ENCODE measurements at places on chromosomes 11 and 22.

- DNase-seq: no peak
These were observed 820.4 kb downstream of the LUZP2 start for GRCh38 chr11:25317216-25317615.

DNA sequence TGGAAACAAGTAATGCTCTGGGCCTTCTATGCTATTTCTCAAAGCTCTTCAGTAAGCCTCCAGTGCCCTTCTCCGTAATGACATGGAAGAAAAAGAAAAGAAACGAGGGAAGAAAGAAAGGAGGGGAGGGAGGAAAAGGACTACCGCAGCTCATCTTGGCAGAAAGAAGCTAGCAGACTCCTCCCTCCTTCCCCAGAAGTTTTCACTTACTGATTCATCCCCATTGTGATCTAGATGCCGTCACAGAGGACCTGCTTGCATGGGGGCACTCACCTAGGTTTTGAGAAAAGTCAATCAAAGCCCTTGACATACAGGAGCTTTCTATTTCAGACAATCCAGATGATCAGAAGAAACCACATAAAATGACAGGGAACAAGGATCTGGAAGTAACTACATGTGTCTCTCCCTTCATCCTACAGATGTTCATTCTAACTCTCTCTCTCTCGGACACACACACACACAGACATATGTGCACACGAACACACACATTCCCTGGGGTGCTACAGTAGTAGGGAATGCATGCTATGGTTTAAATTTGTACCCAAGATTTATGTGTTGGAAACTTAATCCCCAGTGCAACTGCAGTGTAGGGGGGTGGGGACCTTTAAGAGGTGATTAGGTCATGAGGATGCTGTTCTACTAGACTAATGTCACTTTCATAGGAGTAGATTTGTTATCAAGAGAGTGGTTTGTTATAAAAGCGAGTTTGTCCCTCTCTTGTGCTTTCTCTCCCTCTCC lies 37.6 kb upstream of the RCN1 start:
- DNase-seq: no peak

DNA sequence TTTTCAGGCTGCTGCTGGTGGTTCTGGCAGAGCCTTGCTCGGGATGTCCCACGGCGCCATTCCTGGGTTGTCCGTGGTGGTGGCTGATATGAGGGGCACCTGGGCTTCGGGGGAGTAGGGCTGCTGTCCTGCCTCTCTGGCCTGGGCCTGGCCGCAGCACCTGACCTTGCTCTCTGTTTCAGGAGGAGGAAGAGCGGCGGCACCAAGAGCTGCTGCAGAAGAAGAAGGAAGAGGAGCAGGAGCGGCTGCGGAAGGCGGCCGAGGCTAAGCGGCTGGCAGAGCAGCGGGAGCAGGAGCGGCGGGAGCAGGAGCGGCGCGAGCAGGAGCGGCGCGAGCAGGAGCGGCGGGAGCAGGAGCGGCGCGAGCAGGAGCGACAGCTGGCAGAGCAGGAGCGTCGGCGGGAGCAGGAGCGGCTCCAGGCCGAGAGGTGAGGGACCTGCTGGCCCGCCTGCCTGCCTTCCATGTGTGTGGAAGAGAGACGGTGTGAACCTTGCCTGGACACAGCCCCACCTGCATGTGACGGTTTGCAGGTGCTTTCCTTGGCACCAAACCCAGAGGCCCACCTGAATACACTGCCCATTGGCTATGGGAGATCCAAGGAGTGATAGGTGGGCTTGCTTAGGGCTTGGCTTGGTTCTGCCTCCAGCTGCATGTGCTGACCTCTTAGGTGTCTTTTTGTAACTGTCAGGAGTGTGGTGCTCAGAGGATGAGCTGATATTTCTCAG lies 22.8 kb downstream of the INCENP start:
- DNase-seq: peak; percentile 1

- DNase-seq: no peak
These were observed 22.6 kb upstream of the APLP2 start for GRCh38 chr11:130047141-130047540.

DNA sequence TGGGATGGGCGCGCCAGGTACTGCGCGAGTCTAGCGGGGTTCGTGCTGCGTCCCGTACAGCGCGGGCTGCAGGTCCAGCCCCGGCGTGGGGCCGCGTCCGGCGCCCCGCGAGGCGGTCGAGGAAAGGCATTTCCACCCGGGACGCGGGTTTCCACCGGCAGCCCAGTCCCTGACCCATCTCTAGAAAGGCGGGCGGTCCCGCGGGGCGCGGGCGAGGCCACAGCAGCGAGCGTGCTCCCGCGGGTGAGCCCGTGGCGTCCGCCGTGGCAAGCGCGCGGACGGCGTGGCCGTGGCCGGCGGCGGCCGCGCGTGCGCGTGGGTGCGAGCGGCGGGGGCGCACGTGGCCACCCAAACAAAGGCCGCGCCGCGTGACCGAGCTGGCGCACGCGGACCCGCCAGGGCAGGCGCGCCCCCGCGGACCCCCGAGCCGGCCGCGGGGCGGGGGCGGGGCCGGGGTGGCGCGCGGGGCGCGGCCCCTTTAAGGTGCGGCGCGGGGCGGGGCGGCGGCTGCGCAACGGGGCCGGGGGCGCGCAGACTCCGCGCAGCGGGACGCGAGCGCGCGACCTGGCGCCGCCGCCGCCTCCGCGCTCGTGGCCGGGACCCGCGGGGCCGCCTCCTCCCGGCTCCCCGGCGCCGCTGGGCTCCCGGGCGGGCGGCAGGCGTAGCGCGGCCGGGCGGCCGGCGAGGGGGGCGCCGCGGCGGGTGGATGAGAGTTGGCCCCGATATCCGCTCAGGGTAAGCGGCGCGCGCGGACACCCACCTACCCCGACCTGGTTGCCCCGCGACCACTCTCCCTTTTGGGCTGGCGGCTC lies 39.3 kb upstream of the CELSR1 start:
- DNase-seq: peak; percentile 56

DNA sequence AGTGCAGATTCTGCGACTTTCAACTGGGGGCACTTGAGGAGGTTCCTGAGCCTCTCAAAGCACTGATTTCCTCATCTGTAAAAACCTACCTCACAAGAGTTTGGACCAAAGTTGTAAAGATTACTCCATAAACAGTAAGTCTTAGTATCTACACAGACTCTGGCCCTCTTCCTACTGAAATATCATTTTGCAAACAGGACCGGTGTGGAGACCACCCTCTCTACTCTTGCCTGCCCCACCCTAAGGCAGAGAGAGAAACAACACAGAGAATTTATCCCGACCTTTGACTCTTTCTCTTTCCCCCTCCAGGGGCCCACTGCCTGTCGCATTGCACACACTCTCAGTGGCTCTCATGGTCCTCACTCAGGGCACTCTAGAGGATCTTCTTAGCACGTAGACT lies 117.9 kb upstream of the LDLRAD3 start:
- DNase-seq: no peak

DNA sequence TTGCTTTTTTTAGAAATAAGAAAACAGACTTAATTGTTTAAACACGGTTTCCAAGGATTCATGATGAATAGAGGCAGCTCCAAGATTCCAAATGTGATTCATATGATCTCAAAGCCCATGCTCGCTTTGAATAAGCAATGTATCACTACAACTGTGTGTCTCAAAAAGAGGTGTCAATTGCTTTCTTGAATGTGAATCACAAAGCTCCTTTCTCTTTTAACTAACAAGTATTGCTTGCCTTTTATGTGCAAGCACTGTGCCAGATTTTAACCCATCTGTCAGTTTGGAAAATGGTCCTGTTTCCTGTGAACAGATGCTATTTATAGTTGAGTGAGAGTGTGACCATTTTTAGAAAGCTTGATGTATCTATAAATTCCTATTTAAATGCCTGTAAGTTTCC lies 6.5 kb downstream of the OOSP1 start:
- no peak for DNase-seq

DNA sequence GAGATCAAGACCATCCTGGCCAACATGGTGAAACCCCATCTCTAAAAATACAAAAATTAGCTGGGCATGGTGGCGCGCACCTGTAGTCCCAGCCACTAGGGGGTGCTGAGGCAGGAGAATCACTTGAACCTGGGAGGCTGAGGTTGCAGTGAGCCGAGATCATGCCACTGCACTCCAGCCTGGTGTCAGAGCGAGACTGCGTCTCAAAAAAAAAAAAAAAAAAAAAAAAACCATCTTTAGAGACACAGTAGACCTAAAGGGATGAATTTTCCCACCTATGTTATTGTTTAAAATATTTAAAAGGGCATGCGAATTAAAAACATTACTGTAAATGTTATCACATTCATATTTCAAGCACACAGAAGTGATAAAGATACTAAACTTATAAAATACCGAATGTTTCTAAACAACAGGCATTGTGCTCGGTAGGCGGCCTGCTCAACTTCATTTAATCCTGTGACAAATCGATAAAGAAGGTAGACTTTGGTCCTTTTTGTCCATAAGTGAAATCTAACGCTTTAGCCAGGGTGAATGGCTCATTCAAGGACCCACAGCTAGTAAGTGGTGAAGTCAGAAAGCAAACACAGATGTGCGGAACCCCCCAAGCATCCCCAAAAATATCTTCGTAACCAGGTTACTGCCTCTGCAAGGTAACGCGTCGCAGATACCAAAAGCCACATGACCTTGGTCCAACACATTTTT lies 16.1 kb downstream of the NCAPD3 start:
- DNase-seq: peak; percentile 76

GRCh38 chr11:59667812-59668187 lies 1.0 kb downstream of the PATL1 start:
- no peak for DNase-seq
